Astrocyte of the spinal cord (primary cell): ENCODE measurements at places on chromosomes 13 and 19.

DNA sequence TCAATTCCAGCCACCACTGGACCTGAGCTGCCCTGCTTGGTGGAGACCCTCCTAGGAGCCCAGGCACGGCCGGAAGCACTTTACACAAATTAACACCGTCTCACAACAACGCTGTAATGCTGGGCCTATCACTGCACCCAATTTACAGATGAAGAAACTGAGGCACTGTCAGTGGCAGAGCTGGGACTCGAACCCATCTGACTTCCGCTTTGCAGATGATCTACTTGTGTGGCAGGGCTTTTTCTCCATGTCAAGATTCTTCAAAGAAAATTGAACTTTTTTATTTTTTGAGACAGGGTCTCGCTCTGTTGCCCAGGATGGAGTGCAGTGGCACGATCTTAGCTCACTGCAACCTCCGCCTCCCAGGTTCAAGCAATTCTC is 33.8 kb downstream of the ZFR2 start:
- no peak for DNase-seq

- no peak for DNase-seq
These were observed 64.6 kb downstream of the CCNE1 start for GRCh38 chr19:29876414-29876813.

DNA sequence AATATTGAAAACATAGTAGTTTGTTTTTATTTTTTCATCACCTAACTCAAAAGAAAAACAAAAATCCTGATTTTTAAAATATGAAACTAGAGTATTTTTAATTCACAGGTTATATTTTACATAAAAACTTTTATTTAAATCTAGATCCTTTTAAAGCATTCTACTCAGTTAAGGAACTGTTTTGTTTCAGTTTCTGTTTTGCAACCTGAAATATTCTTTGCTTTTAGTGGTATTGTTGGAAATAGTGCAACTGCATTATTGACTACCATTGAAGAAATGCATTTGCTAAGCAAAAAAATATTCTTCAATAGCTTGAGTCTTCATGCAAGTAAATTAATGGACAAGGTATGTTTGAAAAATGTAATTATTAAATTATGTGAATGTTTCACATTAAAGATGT is 43.8 kb downstream of the COG6 start:
- DNase-seq, result no peak

DNA sequence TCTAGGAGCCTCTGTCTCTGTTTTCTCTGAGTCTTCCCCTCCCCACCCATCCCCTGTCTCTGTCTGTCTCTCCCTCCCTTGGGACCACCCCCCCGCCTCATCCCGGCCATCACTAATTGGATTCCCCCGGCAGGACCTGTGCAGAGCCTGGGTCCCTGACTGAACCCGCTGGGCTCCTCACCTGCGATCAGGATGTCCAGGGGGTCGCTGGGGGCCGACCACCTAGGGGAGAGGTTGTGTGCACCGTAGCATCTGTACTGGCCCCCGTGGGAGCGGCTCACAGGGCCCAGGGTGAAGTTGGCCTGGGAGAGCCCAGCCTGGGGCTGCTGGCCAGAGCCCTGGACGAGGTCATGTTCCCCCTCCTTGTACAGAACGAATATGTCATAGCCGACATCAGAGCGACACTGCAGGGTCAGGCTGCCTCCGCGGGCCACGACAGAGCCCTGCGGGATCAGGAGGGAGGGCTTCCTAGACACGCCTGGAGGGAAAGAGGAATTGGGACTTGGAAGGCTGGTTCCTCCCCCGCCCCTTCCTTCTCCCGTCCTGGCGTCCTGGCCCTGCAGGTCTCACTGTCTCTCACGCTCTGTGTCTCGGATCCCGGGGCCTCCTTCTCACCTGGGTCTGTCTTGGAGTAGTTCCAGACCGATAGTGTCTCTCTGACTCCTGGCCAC is 1.8 kb downstream of the LILRB5 start:
- no peak for DNase-seq

- DNase-seq, result peak; percentile 46
These were observed 213.3 kb downstream of the MZT1 start for GRCh38 chr13:72514146-72514545.
